ENCODE measurements at places on chromosomes 3 and 15. TPM values are rescaled to one million over a fixed set of nuclear protein-coding genes. Genes with fewer than 3 reads are reported as not detected.

GRCh38 chr3:173467501-173467900 lies 70.0 kb downstream of the NLGN1 start:
- DNase-seq, result no peak

GRCh38 chr3:126127452-126127851 lies 43.5 kb upstream of the SLC41A3 start:
- DNase-seq, result no peak

DNA sequence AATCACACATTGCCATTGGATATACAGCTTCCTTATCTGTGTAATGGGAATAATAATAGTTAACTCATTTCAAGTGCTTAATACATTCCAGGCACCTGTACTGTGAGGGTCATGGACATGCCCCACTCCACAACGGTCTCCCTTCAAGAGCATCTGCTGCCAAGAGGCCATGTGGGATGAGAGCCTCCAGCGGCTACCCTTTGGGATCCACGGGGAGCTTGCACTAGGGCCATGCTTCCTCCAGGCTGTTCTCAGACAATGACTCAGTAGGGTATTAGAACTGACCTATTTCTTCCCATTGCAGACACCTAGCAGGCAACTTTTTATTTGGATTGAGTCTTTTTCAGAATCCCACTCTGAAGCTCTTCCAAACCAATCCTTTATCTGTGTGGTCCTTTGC lies 1078.9 kb downstream of the TUSC7 start:
- DNase-seq, result no peak

DNA sequence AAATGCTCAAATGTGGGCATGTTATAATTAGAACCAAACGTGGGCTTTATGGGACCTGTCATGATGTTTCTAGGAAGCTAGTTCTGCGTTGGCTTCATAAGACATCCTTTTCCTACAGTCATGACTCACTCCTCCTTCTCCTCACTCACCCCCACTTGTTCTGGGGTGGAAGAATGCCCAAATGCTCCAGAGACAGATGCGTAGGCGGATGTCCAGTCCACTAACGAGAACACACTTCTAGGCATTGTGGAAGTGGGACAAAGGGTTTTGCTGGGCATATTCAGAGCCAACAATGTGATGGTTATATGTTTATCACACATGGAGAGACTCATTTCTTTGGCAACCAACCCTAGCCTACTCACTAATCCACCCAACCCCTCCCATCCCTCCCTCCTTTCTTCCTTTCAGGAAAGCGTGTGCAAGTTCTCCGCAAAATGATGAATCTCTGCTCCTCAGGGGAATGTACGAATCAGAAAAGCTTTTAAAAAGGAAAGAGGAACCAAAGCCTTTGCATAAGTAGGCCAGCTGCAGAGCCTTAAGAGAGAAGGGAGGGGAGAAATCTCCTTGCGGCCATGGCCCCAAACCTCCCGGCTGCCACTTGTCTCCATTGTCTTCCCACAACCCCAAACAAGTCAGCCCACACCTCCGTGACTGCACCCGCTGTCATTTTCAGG lies 123.0 kb upstream of the SPRED1 start:
- DNase-seq, result peak; percentile 100

DNA sequence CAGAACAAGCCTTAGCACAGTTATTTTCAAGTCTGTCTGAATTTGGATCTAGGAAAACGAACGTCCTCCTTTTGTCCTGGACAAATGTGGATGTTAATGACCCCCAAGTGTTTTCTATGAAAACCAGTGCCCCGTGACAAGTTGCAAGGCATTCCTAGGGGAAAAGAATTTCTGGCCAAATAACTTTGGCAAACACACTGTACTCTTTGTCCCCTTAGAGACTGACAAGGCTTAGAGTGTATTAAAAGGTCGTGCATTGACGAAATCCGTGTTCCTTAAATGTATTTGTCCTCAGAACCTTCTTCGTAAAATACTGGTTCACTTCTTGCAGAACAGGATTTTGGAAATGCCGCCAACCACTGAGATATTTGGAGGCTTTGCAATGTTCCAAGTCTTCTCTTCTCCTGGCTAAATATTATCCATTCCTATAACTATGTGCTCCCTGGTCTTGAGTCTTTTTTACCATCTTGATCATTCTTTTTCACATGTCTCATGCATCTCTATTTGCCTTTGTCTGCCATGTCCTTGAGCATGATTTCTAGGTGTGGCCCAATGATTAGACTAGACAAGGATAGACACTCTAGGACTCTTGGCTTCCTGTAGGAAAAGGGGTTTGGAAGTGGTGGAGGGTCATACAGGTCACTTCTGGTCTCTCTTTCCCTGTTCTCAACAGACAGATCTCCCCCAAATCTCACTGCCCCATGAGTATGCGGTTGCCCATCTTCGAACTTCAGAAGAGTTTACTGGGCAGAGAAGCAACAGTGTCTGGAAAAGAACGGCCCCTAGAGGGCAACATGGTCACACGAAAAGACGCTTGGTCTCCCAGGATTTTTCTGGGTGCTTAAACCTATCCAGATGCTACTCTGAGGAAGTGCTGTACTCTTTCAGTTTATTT lies 117.5 kb downstream of the EDEM1 start:
- DNase-seq, result peak; percentile 54

DNA sequence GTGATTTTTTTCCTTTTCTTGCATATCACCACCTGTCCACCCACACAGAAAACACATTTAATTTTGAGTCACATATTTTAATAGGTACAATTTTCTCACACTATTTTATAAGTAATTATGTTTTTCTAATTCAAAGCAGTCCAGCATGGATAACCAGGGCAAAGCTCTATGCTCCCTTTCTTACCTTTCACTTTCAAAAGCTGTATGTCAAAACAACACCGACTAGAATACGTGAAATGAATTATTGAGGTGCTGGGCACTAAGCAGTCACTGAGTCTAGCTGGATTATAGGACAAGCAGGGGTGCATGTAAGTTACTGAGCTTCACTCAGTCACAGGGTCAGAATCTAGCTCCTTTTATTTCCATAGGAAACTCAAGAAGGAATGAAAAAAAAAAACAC lies 60.6 kb downstream of the LSAMP start:
- DNase-seq, result no peak

- DNase-seq, result no peak
Measured at GRCh38 chr15:99248000-99248715, 1.2 kb downstream of the TTC23 start.

- DNase-seq, result no peak
Measured at GRCh38 chr15:77219841-77220240, 148.9 kb upstream of the TSPAN3 start.

DNA sequence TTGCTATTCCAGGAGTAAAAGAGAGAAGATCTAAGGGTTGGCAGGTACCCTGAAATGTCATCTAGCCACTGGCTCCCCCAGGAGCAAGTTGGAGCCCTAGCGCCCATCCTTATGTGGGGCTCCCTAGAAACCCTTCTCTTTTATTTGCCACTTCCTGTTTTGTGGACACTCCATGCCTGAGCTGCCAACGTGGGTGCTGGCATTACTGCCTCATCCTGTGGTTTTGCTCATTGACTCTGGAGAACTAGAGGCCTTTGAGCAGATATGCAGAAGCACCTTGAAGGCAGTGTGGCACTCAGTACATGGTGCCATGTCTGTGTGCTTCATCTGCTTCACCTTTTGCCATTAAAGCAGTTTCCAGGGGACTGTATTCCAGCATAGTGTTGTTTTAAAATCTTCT lies 8.1 kb downstream of the EDEM1 start:
- DNase-seq, result peak; percentile 53

GRCh38 chr15:69679623-69680228 lies 227.1 kb downstream of the RPLP1 start:
- peak; percentile 38 for DNase-seq

DNA sequence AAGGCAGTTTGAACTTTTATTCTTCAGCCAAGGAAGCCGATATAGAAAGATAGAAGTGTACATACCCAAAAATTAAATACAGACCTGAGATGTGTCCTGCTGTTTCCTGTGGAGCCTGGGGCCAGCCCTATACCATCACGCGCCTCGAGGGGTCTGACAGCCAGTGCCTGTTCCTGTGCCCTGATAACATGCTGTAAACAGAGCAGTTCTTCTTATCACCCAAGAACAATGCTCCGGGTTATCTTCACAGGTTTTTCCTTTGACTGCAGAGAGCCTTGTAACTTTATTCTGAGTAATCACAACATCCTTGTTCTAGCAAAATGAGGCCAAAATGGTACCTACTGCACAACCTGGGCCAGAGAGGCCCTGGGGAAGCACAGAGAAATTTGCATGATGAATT lies 289.7 kb upstream of the CHRM5 start:
- DNase-seq, result no peak

MORF4L1 gene
- 354 TPM for total RNA-seq

TMEM212 gene
- total RNA-seq, result not detected

HTR3E gene
- total RNA-seq, result not detected

TRIM69 gene
- total RNA-seq, result 10.5 TPM

FSIP1 gene
- 2.1 TPM for total RNA-seq

LMAN1L gene
- not detected for total RNA-seq

AMIGO3 gene
- 1.1 TPM for total RNA-seq

PLA2G4B gene
- 0.39 TPM for total RNA-seq

RGMA gene
- total RNA-seq, result not detected

MKRN2OS gene
- total RNA-seq, result not detected

NCEH1 gene
- 24.8 TPM for total RNA-seq

Data from RPMI7951 (cell line).